WTC11 (cell line): ENCODE measurements at places on chromosomes 7 and 10. TPM values are rescaled to one million over a fixed set of nuclear protein-coding genes. Genes with fewer than 3 reads are reported as not detected.

- H3K27ac ChIP-seq: no peak overlapping the region
- H3K4me3 ChIP-seq: no peak overlapping the region
- no peaks in the 10 kb centered on the region for H3K36me3 ChIP-seq
- H3K27me3 ChIP-seq: no peaks in the 10 kb centered on the region; the same call in 1 of the 2 replicates
- H3K4me1 ChIP-seq: no peaks in the 10 kb centered on the region
These were observed 32.2 kb upstream of the PCBD1 start for GRCh38 chr10:70920519-70920918.

DNA sequence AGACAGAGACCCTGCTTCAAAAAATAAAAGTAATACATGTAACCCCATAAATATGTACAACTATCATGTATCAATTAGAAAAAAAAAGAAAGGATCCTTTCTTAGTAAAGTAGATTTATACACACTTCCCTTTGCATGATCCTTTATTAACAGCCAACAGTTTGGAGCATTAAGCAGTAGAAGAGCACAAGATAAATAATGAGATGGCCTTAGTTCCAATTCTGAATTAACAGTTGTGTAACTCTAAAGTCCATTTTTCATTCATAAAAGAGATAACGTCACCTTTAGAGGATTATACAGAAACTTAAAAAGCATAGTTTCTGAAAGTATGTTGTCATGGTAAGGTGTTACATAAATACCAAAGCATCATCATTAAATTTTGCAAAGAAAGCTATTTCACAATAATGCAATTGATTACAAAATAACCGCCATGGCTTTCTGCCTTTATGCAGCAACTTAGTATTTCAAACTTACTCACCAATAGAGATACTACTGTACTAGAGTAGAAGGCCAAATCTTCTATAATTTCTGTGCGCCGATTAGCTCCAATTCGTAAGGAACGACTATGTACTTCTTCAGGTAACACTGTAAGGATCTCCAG, 40.3 kb downstream of the TNPO3 start:
- peaks cover 27% of the 10 kb centered on the region for H3K36me3 ChIP-seq
- H3K27ac ChIP-seq: no peak overlapping the region
- H3K4me3 ChIP-seq: no peak overlapping the region
- no peaks in the 10 kb centered on the region for H3K27me3 ChIP-seq
- no peaks in the 10 kb centered on the region for H3K4me1 ChIP-seq
- DNase-seq: no peak

Gene WDFY4
- 0.13 to 0.25 TPM (median 0.21 TPM) in 3 replicates for total RNA-seq

Gene MACC1
- 14.6 to 23.0 TPM (median 22.4 TPM) in 3 replicates for total RNA-seq

- DNase-seq: no peak
- H3K27me3 ChIP-seq: peaks cover 17% of the 10 kb centered on the region
- no peak overlapping the region for H3K27ac ChIP-seq
- no peak overlapping the region for H3K4me3 ChIP-seq
These were observed 5.5 kb upstream of the CPXM2 start for GRCh38 chr10:123897146-123897545.
